Activated CD8-positive, alpha-beta memory T cell treated with anti-CD3 and anti-CD28 coated beads, Interleukin-2, amount 10 ng/mL, durations not matched to agents 7 days and 5 days (primary cell): ENCODE measurements at places on chromosomes 13 and 19.
A peak's percentile ranks its signal among the peaks of the same experiment; 100 is the strongest.

- DNase-seq = no peak
These were observed 23.1 kb upstream of the TNFRSF19 start for GRCh38 chr13:23547000-23547590.

- no peak for DNase-seq
These were observed 22.5 kb downstream of the TMEM255B start for GRCh38 chr13:113781571-113781970.

- DNase-seq = no peak
These were observed 18.6 kb upstream of the AKT2 start for GRCh38 chr19:40303765-40304164.

GRCh38 chr19:48739404-48740163 is 826 bp downstream of the RASIP1 start:
- no peak for DNase-seq

DNA sequence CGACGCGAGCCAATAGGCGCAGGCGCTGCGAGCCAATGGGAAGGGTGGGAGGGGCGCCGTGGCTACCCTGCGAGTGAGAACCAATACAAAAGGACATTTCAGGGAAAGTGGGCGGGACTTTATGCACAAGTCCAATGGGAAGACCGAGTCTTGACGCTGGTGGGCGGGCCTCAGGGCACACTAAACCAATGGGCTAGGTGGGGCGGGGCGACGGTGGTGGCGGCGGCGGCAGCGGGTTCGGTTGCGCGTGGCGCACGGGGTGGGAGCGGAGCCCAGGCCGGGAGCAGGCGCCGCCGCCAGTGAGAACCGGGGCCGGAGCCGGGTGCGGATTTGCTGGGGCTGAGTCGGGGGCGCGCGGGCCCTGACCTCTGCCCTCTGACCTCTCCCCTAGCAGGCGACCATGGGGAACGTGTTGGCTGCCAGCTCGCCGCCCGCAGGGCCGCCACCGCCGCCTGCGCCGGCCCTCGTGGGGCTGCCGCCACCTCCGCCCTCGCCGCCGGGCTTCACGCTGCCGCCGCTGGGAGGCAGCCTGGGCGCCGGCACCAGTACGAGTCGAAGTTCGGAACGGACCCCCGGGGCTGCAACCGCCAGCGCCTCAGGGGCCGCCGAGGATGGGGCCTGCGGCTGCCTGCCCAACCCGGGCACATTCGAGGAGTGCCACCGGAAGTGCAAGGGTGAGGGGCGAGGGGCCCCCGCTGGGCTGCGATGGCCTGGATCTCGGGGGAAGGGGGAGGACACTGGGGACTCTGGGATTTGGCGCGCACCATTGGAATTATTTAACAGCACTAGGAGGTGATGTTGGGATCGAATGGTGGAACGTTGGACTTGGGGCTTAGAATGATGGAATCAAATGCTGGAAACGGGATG is at the start of gene TOMM40:
Gene TOMM40, plus strand, starts transcription at position 239 of the 867 bp plus-strand sequence. Its CDS starts 162 bp downstream, at position 401.
- DNase-seq = peak; percentile 58
